Femur (tissue), 1 donor: ENCODE measurements at places on chromosomes 6 and 20.

- DNase-seq: no peak
These were observed 20.7 kb downstream of the EBF4 start for GRCh38 chr20:2713285-2713684.

- DNase-seq: no peak
These were observed 47.4 kb upstream of the RNGTT start for GRCh38 chr6:89010825-89011224.

DNA sequence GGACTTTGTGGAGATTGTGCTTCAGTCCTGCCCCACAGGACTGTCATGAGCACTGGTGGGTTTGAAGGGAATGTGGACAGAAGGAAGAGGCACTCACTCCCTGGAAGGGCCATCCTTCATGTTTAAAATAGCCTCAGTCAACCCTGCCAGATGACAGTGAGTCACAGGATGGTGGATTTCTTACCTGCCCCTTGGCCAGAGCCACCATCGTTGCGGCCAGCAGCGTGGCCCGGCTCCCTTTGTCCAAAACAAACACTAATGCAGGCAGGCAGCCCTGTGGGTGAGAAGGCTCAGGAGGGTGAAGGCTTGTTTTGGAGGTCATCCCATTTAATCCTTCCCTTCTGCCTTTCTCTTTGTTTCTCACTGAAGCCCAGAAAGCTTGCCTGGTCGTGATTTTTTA is 422.7 kb downstream of the CD83 start:
- DNase-seq: peak; percentile 25

DNA sequence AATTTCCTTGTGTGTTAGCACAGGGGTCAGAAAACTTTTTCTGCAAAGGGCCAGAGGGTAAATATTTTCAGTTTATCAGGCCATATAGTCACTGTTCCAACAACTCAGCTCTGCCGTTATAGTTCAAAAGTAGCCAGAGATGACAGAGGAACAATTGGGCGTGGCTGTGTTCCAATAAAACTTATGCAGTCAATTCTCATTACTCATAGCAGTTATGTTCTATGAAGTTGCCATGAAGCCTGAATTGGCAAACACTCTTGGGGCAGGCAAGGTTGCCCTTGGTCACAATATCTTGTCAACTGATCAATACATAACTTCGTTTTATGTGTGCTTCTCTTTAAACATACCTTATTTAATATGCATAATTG is 304.2 kb downstream of the TFAP2C start:
- DNase-seq: no peak

DNA sequence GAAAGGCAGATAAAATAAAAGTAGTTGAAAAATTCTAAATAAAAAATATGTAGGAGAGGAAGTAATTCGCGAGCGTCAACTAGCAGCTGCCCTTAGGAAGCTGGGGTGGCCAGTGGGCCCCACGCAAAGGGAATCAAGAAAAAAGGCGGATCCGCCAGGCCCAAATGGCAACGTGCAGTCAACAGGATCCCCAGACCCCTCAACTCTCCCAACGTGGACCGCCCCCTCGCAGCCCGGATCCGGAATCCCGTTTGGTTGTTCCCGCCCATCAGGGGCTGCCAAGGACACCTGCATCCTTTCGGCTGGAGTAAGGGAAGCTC is 296 bp downstream of the DZANK1 start:
- no peak for DNase-seq

DNA sequence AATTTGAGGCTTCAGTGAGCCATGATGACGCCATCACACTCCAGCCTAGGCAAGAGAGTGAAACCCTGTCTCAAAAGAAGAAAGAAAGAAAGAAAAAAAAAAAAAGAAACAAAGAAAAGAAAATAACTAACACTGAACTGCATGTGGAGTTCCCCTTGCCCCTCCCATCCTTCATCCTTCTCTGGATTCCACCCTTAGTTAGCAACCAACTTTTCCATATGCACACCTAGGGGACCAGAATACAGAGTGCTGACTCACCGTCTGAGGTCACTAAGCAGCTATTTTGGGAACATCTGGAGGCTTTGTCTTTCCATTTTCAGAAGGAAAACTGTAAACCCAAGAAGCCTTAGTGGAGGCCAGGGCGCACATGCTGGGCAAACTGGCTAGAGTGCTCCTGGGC is 257.4 kb downstream of the MAFB start:
- no peak for DNase-seq

DNA sequence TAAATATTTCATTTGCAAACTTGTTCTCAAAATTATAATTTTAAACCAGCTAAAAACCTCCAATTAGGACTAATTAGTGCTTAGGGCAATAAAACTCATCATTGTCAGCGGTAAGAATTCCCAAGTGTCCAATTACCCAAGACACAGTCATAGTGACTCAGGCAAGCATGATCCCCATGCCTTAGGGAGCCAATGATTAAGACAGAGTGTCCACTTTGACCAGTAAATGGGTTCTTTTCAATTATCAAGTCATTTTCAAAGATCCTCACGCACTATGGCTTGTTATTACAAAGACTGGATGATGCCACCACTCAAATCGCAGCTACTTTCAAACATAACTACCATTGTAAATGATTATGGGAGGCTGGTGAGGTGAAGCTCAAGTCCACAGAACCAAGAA is 114.0 kb downstream of the BFSP1 start:
- no peak for DNase-seq
